ENCODE measurements at places on chromosomes 3 and 15. TPM values are rescaled to one million over a fixed set of nuclear protein-coding genes. Genes with fewer than 3 reads are reported as not detected.

- peak; percentile 71 for DNase-seq
Measured at GRCh38 chr3:14329116-14329830, 73.1 kb upstream of the SLC6A6 start.

PODXL2 gene
- total RNA-seq = 18.6 TPM

ARGFX gene
- total RNA-seq = not detected

CLDN18 gene
- not detected for total RNA-seq

DNA sequence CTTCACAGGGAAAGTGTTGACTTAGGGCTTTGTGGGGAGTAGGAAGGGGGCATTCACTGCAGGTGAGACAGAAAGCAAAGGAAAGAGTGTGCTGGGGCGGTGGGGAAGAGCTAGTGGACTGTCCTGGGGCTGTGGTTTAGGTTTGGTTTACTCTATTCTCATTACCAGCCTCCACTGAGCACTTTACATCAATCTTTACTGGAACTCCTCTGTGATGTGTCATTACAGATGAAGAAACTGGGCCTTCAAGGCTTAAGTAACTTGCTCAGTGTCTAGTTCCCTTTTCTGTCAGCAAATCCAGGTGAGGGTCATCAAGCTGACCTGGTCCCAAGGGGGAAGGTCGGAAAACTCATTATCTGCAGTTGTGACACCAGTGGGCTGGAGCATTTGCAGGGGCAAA lies 120.2 kb upstream of the PFN2 start:
- DNase-seq = no peak

DNA sequence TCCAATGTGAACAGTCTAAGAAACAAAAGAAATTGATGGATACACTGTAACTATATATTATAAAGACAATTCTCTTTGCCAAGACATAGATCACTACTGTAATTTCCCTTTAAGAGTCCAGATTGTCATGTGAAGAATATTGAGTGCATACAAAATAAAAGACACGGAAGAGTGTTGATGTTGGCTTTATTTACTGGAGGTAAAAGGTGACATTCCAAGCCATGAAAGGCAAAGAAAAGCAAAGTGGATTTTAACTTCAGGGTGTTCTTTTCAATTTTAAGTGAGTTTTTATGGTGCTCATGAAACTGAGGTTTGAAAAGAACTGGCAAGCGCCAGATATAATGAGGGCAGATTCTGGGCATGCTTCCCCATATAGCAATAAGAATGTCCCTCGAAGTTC lies 529.3 kb downstream of the MECOM start:
- DNase-seq = no peak

Measured in M059J (cell line).